ENCODE measurements at places on chromosomes 12 and 14. TPM values are rescaled to one million over a fixed set of nuclear protein-coding genes. Genes with fewer than 3 reads are reported as not detected.

CLEC4D gene
- total RNA-seq = not detected

GRCh38 chr12:128820723-128821432 is 2.9 kb downstream of the SLC15A4 start:
- no peak for DNase-seq

DNA sequence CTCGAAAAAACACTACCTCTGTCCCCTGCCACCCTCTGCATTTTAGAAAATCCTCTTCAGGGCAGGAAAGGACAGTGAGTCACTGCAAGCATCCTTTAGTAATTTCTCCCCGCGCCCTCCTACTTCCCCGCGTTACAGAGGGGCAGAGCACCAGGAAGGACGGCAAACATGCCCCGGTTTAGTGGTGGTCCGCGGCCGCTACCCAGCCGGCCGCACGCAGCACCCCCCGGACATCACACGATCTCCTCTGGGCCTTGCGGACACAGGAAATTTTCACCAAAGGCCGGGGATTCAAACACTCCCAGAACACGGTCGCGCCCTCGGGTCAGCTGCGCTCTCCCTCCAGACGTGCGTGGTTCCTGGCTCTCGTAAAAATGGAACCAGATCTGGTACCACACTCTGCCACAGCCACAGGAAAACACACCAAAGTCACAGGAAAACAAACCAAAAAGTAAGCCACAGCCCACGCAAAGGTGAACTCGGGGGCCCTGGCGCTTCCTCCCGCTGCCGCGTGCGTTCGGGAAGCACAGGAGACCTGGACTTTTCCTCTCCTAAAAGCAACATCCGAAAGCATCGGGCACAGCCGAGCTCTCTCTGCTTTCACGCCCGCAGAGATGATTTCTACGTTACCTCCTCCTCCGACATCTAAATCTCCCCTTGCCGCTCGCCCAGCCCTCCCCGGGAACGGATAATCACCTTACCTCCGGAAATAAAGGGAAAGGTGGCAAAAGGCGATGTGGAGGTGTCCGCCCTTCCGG is 839 bp downstream of the SLC38A1 start:
- peak; percentile 88 for DNase-seq

KLHDC1 gene
- total RNA-seq = 2.9 TPM

GRCh38 chr14:96876747-96877146 is 79.6 kb downstream of the VRK1 start:
- no peak for DNase-seq

DNA sequence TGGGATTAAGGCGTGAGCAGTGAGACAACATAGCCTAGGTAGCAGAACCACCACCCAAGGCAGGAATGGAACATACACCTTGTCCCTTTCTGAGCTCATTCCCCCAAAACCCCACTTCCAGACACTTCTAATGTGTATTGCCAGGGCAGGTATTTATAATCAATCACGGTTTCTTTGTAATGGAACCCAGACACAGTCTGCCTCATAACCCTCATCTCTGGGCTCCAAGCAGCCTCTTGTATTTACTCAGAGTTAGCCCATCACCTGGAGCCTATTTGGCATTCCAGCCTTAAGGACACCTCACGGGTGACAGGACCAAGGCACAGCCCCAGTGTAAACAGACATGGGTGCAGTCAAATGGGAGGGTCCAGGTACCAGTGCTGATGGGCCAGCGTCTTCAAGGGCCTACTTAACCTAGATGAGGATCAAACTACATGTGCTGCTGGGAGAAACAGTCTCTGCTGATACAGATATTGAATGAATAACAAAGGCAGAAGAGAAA is 2.5 kb upstream of the HIGD1C start:
- no peak for DNase-seq

NOS1 gene
- not detected for total RNA-seq

SCFD1 gene
- total RNA-seq = 141 TPM

GRCh38 chr12:101650346-101651117 is 46.9 kb upstream of the CHPT1 start:
- DNase-seq = no peak

GRCh38 chr12:50517421-50518048 is 12.8 kb downstream of the DIP2B start:
- DNase-seq = peak; percentile 83

- no peak for DNase-seq
Observed at GRCh38 chr14:63773504-63773903, 45.6 kb upstream of the SGPP1 start.

- no peak for DNase-seq
Observed at GRCh38 chr12:94290353-94290752, 142.0 kb downstream of the PLXNC1 start.

CIDEB gene
- total RNA-seq = 0.36 TPM

RD3L gene
- total RNA-seq = not detected

CCDC196 gene
- not detected for total RNA-seq

AMHR2 gene
- total RNA-seq = not detected

DNA sequence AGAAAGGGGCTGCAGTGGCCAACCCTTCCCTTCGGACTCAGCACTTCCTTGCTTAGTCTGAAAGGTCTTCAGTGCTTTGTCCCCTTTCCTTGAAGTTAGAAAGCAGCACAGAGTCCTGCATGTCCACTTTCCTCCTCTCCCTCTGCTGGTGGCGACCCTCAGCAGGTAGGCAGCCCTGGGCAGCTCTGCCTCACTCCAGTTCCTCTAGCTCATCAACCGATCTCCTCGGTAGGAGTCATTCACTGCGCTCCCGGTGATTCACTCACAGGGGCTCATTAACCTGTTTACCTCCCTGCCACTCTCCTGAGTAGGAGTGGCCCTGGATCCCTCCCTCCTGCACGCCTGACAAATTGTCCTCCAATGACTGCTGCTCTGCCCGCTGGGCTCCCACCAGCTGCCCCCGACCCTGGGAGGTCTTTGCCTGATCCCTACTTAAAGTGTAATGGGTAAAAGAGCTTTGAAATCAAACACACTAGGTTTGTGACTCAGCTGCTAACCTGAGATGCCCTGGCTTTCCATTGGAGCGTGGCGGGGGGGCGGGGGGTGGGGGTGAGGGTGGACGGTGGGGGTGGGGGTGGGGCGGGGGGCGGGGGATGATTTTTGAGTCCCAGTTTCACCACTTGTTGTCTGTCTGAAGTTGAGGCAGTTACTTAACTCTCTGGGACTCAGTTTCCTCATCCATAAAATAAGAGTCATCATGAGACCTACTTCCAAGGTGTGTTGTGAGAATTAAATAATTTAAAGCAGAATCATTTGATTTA is 4.2 kb downstream of the SCNN1A start:
- DNase-seq = peak; percentile 84

- DNase-seq = no peak
Observed at GRCh38 chr12:18747895-18748294, 10.0 kb downstream of the CAPZA3 start.

COX8C gene
- total RNA-seq = not detected

SRRM4 gene
- total RNA-seq = not detected

DNA sequence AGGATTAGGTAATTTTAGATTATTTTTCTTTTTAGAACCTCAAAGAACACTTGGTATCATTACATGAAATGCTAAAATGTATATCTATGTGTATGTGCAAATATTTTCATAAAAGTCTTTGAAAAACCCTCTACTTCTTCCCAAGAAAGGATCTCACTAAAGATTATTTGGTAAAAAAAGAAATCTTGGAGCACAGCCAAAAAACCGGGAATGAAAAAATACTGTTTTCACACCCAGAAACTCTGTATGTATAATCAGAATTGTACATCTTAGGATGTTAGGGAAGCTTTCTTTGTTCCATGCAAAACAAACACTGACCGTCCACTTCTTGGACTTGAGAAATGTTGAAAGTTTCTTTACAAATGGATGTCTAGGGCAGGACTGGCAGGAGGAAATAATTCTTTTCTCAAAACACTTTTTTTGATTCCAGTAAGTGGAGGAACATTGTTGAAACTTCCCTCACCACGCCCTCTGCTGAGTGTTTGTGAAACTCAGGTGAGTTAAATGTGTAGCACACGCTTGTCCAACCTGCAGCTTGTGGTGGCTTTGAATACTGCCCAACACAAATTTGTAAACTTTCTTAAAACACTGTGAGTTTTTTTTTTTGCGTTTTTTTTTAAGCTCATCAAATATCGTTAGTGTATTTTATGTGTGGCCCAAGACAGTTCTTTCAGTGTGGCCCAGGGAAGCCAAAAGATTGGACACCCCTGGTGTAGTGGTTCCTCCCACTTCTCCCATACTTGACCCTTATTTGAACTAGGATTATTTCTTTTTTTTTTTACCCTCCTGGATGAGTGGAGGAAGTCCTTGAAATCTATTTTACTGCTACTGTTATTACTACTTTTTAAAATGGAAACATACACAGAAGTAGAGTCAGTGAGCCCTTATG is 26.6 kb downstream of the FBXO34 start:
- peak; percentile 72 for DNase-seq

DNA sequence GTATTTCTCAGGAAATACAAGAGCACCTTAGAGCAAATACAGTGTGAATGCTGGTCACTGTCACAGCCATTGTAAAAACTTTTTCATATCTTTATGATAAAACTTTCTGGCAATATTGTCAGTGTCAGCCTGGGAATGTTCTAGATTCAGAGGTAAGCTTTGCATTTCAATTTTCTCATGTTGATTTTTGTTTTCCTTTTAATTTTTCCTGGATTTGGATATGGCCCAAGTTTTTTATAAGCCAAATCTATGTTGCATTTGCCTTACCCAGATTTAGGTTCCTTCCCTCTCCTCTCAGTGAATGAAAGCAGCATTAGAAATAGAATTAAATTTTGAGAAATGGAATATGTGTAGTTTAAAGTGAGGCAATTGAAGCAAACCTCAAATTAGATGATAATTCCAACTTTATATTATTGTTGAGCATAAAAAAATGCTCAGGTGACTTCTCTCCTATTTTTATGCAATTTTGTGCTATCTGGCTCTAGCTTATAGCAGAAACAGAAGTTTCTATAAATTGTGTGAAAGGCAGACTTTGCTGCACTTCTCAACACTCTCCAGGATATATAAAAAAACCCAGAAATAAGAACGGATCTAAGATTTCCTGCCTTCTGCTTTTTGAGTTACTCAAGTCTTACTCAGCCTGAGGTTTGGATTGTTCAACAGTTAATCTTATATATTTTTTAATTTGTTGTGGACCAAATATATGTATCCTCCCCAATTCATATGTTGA is 368.2 kb upstream of the PRICKLE1 start:
- DNase-seq = no peak

- DNase-seq = peak; percentile 18
Observed at GRCh38 chr12:4119157-4119761, 154.3 kb upstream of the CCND2 start.

Data from osteoblast (primary cell).